ENCODE measurements at places on chromosomes 3 and 15.

GRCh38 chr3:168271932-168272331 is 176.2 kb upstream of the GOLIM4 start:
- no peak for DNase-seq

DNA sequence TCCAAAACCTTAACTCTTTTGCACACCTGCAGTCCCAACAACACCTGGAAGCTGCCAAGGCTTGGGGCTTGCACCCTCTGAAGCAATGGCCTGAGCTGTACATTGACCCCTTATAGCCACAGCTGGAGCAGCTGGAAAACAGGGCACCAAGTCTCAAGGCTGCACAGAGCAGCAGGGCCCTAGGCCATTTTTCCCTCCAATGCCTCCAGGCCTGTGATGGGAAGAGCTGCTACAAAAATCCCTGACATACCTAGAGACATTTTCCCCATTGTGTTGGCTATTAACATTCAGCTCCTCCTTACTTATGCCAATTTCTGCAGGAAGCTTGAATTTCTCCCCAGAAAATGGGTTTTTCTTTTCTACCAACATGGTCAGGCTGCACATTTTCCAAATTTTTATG is 231.0 kb downstream of the ZMAT3 start:
- no peak for DNase-seq

- no peak for DNase-seq
These were observed 4.9 kb downstream of the LIMD1 start for GRCh38 chr3:45599424-45599886.

GRCh38 chr15:35777061-35777460 is 231.1 kb upstream of the DPH6 start:
- no peak for DNase-seq

DNA sequence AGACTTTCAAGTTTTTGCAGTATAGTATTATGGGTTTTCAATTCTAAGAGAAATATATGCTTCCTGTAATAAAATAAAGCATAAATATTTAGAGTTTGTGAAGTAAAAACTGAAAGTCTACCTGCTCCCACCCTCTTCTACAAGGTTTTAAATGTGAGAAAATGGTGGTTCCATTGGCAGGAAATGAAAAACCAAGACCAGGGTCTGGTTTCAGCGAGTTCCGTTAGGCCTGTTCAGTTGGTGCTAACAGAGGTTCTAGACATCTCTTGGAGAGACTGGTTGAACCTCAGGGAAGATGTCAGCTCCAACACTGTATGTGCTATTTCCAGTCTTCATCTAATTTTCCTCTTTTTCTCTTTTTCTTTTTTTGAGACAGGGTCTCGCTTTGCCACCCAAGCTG is 11.8 kb upstream of the MYO1E start:
- no peak for DNase-seq

DNA sequence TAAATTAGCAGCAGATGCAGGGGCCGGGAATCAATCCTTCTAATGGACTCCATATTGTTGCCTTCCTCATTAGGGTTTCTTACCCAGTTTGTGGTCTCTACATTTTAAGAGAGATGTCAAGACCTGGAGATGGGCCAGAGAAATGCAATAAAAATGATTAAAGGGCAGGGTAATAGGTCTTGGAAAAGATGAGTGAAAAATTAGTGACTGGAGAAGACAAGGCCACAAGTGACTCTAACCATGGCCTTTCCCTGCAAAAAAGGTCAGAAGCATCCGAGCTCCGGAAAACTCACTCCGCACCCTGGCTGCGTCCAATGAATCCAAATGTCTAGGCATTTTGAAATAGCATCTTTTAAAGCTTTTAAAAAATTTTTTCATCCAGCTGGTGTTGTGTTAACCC is 152.8 kb downstream of the ARRDC4 start:
- no peak for DNase-seq

- DNase-seq: peak; percentile 91
These were observed 60.4 kb downstream of the SMAD3 start for GRCh38 chr15:67125589-67126502.

DNA sequence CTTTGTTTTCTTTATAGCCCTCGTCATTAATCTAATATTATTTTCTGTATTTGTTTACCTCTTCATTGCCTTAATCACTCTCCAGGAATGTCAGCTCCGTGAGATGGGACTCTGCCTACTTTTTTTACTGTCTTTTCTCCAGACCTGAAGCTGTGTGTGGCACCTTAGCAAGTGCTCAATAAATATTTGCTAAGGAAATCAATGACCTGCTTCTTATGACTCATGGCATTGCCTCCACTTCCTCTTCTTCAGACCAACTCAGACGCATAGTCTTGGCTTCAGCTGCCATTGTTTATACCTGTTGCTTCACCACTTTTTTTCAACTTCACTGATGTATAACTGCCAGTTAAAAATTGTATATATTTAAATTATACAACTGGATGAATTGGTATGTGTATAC is 218.5 kb upstream of the CMC1 start:
- no peak for DNase-seq

- DNase-seq: peak; percentile 50
These were observed 5.0 kb downstream of the ABTB1 start for GRCh38 chr3:127677541-127678314.
